ENCODE measurements at places on chromosomes 11 and 22. TPM values are rescaled to one million over a fixed set of nuclear protein-coding genes. Genes with fewer than 3 reads are reported as not detected.

- peak; percentile 68 for DNase-seq
Measured at GRCh38 chr11:58900479-58901420, 38.5 kb upstream of the GLYATL1 start.

- DNase-seq, result no peak
Measured at GRCh38 chr11:33898957-33899356, 7.1 kb upstream of the LMO2 start.

DNA sequence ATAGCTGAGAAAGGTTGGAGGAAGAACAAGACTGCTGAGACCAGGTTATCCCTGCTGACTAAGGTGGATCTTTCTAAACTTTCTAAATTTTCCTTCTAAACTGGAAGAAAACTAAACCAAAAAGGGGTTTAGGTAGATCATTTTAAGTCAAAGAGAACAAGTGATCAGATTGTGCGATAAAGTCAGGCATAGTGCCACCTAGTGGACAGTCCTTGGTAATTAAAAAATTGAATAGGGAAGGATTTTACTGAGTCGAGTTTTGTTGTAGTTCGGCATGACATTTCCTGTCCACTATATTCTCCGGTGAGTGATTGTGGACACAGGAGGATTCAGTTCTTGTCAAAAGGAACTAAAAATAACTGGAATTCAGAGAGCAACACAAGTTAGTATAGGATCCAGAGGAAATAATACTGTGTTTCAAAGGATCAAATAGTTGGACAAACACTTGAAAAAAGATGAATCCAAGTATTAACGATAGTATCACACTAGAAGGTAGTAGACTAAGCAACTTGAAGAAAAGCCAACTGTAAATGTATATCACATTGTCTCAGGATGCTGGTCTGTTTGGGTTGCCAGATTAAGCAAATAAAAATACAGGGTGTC is 1236.4 kb downstream of the FAM181B start:
- DNase-seq, result peak; percentile 19

GRCh38 chr11:16989554-16989953 is 24.7 kb downstream of the PLEKHA7 start:
- no peak for DNase-seq

The TIMP3 gene
- 0.14 TPM for total RNA-seq

DNA sequence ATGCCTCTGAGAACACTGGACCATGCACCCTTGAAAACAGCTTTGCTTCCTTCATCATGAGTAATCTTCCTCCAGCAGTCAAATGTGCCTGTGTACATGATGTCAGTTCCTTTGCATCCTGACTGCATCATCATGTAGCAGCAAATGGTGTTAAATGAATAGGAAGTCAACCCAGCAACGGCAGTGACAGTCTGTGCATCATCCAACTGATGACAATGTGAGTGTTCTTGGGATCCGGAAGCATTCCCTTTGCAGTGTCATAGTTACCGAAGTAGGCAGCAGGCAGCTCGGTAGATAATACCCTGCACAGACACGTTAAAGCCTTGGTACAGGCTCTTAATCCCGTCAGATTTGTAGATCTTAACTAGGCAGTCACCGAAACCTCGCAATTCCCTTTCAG is 2.5 kb downstream of the WBP2NL start:
- DNase-seq, result no peak

DNA sequence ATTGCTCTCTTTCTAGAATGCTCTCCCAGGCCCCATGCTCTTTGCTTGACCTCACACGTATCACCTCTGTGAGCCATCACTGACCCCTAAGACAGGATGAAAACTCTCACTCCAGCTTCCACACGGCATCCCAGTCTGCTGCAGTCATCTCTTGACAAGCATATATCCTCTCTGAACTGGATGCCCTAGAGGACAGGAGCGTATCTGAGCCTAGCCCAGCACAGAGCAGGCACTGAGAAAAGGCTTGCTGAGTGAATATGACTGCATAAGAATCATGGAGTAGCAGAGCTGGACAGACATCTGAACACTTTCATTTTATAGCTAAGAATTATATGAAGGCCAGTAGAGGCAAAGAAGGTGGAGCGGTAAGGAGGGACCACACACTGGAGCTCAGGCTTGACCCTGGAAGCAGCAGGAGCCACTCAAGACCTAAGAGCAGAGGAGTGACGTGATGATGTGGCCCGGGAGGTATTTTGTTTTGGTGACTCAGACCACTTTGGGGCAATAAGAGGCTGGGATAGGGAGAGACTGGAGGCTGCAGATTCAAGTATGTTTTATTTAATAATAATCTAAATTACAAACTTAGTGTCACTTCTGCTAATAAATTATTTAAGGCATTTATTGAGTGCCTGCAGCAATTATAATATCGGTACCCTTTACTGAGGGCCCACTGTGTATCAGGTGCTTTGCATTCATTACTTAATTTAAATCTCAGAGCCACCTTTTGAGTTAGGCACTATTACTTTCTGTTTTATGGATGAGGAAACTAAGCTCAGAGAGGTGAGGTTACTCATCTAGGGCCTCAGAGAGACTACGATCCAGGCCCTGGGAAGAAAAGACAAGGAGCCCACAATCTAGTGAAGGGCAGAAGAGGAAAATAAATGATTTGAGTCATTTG is 42.6 kb downstream of the MAP6 start:
- DNase-seq, result no peak

DNA sequence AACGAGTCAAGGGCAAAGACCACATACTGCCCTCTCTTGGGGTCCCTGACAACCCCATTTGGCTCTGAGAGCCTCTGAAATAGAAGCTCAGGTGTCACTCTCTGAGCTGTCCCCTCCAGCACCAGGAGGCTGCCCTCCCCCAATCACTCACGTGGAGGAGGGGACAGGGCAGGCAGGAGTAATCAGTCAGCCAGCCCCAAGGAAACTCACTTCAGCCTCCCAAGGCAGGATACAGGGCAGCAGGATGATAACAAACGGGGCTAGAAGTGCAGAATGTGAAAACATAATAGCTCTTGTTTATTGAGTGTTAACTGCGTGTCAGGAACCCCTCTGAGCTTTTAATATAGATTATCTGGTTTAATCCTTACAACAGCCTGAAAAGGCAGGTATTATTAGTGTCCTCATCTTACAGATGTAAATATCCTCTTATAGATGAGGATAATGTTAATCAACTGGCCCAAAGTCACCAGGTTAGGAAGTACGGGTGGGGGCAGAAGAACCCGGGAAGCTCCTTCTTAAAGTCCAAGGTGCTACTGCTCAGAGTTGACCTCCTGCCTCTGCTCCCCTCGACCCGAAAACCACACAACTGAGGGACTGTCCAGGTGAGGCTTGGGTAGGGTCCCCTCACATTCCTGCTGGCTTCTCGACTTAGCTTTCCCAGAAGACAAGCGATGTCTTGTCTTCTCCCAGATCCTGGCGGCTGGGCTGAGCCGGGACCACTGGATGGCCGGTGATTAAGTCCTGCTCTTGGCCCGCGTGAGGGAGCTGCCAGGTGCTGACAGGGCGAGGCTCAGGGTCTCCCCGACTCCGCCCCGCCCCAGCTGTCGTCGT is 2.7 kb downstream of the CHRM4 start:
- DNase-seq, result no peak

The KRTAP5-7 gene
- not detected for total RNA-seq

- no peak for DNase-seq
Measured at GRCh38 chr22:46851941-46852340, 89.5 kb downstream of the TBC1D22A start.

DNA sequence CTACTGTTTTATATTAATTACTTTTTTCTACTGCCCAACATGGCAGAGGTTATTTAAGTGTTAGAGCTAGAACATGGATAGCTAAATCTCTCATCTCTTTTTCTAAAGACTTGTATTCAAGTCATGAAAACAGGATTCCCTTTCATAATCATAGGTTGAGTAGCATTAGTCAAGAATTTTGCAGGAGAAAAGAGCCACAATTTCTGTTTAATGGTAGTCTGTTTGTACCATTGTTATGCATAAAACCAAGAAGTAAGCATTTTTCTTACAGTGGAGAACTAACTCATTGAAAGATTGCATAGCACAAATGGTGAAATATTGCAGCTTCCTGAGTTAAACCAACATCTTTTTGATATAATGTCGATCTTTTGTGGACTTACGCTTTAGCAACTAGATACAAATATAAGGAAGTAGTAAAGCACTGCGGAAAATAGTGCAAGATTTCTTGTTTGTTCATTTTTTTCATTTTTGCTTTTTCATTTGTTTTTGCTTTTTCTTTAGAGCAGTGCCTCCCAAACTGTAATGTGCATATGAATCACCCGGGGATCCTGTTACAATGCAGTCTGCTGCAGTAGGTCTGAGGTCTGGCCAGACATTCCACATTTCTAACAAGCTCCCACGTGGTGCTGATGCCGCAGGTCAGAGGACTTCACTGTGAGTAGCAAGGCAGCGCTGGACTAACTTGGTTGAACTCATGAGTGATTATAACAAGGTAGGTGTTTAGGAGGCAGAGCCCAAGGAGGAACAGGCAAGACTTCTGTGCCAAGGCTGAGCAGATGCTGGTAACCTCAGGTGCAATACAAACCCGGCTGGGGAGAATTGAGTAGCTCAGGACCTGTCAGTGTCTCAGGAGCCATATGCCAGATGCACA is 4.6 kb downstream of the ETS1 start:
- DNase-seq, result peak; percentile 34

- no peak for DNase-seq
Measured at GRCh38 chr11:64971421-64972233, at the start of gene MAJIN. TSS of gene MAJIN (minus strand) at chr11:64972108. CDS start at chr11:64959405, 12,703 bp downstream.

The GAB4 gene
- total RNA-seq, result not detected

GRCh38 chr11:103637295-103637694 is 399.1 kb upstream of the DDI1 start:
- no peak for DNase-seq

The RAB39A gene
- not detected for total RNA-seq

The CNTF gene
- 0.44 TPM for total RNA-seq

All from Caki2 (cell line).